ENCODE measurements at places on chromosomes 6 and 20.

DNA sequence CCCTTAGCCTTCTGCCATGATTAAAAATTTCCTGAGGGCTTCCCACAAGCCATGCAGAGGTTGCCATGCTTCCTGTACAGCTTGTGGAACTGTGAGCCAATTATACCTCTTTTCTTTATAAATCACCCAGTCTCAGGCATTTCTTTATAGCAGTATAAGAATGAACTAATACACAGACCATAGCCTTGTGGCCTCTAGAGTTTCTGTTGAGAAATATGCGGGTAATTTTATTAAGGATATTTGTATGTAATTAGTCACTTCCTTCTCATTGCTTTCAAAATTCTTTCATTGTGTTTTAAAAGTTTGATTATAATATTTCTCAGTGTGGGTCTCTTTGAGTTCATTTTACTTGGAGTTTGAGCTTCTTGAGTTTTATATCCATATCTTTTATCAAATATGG is 484.9 kb downstream of the COL12A1 start:
- DNase-seq = no peak

GRCh38 chr6:121142093-121142492 is 192.2 kb downstream of the TBC1D32 start:
- peak; percentile 95 for DNase-seq

DNA sequence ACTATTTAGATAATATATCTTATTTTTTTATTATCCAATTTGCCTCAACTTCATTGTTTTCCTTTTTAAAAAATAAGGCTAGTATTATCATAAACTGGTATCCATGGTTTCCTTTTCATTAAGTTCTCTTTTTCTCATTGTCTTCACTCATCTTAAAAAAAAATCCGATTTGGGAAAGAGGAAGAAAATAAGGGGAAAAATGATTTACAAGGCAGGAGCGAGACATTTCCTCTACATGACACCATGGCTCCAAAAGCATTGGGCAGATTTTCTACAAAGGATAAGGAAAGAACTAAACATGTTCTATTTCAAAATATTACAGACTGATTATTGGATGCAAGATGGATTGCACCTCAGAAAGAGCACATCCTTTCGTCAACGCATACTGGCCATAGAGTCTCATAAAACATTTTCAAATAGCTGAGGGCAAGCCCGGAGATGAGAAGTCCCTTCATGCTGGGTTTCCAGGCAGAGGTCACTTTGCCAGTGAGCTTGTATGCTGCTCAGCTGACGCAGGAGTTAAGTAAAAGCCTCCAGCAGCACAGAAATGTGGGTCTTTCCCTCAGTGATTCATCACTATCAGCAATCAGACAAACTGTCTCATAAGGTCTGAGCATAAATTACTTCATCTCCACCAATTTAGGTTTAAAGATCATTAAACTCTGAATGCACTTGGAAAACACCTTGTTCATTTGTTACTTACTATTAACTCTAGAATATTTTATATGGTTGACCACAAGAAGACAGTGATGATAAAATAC is 129.0 kb upstream of the TNFAIP3 start:
- no peak for DNase-seq

GRCh38 chr6:56756219-56756789 is 113.6 kb upstream of the DST start:
- DNase-seq = no peak
